ENCODE measurements at places on chromosomes 6 and 20.

DNA sequence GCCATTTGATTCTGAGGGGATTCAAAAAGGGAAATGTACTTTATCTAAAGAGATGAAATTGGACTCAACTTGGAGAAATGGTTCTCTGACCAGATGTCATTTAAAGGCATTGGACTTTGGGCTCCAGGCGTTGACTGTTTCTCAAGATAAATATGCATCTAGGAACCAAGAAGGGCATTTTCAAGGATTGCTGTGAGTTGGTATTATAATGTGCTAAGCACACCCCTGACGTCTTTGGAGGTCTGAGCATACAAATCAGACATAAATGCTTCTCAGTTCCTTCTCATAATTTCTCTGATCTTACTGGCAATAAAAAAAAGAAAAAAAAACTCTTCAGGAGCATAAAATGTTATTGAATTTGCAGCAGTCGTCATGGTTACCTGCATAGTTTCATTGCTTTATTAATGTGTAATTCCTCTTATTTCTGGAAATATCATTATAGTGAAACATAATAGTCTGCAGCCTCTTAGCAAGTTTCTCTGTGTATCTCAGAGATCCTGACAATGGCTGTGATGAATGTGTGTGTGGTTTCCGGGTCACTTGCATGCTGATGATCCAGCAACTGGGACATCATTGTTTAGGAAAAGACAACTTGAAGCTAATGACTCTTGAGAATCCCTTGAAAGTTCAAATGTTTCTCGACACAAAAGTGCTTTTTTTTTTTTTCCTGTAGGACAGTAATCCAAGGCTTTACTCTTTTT is 136.0 kb downstream of the AIG1 start:
- no peak for DNase-seq

DNA sequence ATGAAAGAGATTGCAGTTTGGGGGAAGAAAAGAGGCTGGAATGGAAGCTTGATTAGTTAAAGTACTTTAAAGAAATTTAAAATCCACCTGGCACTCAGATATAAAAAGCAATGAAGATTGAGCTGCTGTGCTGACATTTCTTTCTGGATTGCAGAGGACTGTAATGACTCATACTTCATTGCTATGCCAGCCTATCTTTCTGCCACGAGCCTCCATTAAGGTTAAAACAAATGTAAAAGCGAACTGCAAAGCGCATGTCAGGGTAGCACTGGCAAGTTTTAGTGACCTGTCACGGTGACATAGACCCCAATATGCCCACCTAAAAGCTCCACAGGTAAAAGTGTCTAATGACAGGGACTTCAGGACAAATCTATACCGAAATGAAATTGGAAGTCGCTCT is 449.6 kb downstream of the C6orf118 start:
- no peak for DNase-seq

GRCh38 chr6:166678426-166678825 is 51.4 kb upstream of the RPS6KA2 start:
- no peak for DNase-seq

DNA sequence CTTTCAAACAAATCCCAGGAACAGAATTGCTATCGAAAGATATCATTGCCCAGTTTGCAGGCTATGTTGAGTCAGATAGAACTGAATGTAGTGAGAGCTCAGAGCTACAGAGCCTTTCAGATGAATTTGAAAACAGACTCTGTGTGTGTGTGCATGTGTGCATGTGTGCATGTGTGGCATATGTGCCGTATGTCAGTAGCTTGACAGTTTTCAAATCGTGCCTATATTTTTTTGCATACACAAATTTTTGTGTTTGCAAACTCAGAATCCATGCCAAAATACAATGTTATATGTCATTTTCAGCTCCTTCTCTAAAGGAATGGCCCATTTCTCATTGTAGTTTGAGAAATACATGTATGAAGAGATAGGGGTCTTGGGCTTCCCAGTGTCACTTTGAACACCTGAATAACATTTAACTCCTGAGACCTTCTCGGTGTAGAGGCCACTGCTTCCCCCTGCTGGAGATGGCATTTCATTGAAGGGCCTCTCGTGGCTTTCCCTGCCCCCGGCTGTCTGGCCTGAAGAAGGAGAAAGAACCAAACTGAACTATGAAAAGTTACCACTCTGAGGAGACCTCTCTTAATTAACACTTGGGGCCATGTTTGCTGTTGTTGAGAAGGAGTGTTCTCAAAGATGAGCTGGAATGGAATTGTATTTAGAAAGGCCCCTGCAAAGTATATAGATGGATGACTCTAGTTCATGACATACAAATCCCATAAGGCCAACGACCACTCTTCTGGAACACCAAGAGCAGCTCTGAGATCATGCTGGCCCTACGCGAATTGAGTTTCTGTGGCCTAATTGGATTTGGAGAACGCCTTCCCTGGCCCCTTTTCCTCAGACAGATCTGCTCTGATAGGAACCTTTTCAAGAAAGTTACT is 58.7 kb downstream of the VAPB start:
- peak; percentile 10 for DNase-seq

GRCh38 chr20:22536141-22536828 is 48.1 kb downstream of the FOXA2 start:
- no peak for DNase-seq

- no peak for DNase-seq
These were observed 15.0 kb downstream of the ELOVL5 start for GRCh38 chr6:53333439-53334408.

Data from stimulated activated CD8-positive, alpha-beta memory T cell treated with anti-CD3 and anti-CD28 coated beads, Interleukin-4, amount 100 ng/mL, for 4 hours (primary cell).